CD4-positive, alpha-beta T cell treated with Interferon alpha-2 for 1 hour (primary cell): ENCODE measurements at places on chromosomes 5 and 9.
A peak's percentile ranks its signal among the peaks of the same experiment; 100 is the strongest.

- peak; percentile 79 for DNase-seq
These were observed 413 bp downstream of the JADE2 start for GRCh38 chr5:134525683-134526482.

DNA sequence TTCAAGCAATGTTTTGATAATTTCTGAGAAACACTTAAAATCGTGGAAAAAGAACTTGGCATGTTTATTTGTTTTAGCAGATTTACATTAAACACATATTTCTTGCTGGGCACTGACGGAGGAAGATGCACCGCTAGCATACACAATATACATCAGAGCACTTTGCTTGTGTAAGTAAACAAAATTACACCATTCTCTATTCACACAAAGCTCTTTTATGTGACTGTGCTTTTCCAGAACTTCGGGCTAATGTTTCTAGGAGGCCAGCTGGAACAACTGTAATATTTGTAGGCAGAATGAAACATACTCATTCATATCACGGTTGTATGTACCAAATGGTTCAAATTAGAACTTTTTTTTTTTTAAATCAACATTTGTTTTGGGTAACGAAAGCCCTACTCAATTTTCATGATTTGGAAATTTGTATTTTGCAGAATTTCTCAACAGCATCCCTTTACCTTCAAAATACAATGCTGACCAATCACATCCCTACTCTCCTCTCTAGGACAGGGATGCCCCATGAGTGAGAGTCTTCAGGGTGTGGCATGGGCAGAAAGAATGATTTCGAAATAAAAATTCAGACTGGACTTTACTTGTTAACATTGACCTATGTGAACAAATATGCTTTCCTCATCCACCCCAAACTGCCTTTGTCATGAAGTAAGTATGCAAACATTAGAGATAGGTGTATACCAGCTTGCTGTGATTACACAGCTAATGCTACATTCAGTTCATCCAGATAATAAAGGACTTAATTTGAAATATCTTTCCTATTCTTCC lies 425.1 kb downstream of the BNC2 start:
- no peak for DNase-seq

DNA sequence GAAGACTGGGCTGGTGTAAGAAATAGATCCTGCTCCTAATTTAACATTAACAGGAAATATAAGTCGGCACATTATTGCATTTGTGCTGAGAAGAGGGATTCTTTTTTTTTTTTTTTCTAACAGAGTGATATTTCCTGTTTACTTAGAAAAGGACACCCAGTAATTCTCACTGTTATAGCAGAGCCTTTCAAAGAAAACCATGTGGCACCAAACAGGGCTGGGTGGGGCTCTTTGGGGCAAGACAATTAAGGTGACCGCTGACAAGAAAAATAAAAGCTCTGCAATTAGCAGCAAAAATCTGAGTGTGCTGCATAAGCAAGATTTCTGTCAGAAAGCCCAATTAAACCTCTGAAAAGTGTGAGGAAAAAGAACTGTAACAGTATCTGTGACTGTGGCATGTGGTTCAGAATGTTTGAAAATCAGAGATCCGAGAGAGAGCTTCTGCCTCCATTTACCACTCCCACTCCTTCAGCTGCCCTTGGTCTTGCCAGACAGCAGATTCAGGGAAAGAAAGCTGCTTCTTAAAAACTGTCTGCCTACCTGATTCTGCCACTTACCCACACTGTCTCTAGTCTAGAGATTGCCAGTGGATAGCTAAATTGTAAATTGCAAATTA lies 77.1 kb upstream of the IQGAP2 start:
- DNase-seq, result peak; percentile 44

DNA sequence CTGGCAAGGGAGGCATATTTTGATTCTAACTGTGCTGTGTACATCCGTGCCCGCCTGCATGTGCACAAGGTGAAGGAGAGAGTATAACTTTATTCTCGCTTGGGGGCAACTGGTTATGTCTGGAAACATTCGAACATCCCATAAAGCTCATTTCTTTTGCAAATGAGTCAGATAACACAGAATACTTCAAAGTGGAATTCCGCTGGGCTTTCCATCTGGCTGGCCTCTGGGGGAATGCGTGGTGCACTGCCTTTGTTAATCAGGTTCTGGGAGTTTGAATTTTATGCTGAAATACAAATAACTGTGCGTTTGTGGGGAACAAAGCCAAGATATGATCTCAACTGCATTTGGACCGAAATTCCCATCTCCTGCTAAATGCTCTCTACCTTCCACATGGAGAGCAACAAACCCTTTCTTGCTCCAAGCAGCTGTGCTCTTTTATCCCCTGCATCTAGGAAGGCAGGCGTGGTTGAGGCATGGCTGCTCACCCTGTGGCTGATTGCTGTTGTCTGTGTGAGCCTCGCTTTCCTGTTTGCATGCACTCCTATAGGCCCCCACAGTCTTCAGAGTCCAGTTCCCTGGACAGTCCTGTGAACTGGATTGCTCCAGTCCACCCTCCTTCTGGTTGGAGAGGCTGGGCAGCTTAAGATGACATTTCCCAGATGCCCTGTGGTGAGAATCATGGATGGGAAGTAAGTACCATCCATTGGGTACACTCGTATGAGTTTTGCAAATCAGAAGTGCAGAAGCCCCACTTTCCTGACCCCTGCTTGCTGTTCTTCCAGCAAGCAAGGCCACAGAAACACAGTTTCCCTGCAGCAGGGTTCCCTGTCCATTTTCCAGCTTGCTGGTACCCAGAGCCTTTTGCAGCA lies 82.9 kb upstream of the ALDH1B1 start:
- no peak for DNase-seq

GRCh38 chr9:28502741-28503140 lies 929.5 kb upstream of the C9orf72 start:
- no peak for DNase-seq

- no peak for DNase-seq
These were observed 90.2 kb upstream of the SLC24A2 start for GRCh38 chr9:19879062-19879461.

DNA sequence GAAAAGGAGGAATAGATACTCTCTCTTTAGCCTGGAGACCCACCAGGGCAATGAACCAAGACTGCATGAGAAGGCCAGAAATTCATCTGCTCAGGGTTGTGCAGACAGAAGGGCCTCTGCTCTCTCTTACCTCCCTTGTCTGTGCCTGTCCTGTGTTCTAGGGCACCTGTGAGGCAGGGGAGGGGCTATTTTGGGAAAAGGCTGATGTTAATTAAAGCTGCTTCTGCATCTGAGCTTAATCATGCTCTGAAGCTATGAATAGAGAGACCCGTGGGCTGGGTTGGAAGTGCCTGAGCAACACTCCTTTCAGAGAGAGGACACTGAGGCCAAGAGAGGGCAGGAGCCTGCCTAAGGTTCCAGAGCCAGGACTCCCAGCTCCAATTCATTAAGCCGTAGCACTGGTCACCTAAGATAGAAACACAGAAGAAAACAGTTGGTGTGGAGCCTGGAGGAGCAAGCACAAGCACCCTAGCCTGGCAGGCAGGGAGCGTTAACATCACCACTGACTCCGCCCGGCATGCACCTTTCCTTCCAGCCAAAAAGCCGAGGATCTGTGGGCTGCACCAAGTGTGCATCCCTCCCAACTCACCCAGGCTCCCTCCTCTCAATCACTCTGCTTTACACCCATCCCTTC lies 31.4 kb upstream of the STING1 start:
- no peak for DNase-seq

DNA sequence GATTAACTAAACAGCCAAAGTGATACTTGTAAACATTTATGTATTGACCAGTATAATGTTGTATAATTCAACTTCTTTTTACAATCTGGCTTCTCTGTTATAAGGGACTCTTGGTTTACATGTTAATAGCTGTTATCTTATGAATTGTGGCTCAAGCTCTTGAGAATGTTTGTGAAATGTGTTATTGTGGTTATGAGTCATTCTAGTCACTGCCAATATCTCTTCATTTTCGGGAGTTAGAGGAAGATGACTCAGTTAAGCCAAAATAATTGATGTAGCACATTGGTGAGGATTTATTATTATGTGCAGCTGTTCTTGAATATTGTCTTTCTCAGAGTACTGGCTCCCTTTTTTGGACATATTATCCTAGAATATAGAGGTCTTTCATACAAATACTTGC lies 655.2 kb upstream of the RIOK2 start:
- DNase-seq, result no peak

- no peak for DNase-seq
These were observed 46.3 kb downstream of the ACO1 start for GRCh38 chr9:32430720-32431119.

- DNase-seq, result no peak
These were observed 368.3 kb downstream of the SPATA31D1 start for GRCh38 chr9:82356871-82357270.

DNA sequence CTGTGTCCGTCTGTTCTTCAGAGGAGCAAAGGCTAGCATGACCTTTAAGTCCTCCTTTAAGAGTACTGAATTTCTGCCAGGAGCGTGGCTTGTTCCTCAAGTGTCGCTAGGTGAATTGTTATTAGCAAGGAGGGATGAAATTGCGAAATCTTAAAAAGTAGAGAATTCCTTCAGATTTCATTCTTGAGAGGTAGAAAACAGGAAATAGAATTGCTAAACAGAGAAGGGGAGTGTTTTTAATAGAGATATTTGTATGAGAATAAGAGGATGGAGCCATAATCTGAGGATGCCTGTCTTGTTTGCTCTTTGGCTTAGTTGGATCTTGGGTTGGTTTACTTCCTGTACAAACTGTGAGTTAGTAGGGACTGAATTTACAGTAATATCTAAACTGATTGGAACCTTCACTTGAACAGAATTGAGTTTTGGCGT lies 39.2 kb downstream of the EXOSC2 start:
- DNase-seq, result no peak

GRCh38 chr5:170552621-170553115 lies 48.8 kb downstream of the KCNIP1 start:
- no peak for DNase-seq

DNA sequence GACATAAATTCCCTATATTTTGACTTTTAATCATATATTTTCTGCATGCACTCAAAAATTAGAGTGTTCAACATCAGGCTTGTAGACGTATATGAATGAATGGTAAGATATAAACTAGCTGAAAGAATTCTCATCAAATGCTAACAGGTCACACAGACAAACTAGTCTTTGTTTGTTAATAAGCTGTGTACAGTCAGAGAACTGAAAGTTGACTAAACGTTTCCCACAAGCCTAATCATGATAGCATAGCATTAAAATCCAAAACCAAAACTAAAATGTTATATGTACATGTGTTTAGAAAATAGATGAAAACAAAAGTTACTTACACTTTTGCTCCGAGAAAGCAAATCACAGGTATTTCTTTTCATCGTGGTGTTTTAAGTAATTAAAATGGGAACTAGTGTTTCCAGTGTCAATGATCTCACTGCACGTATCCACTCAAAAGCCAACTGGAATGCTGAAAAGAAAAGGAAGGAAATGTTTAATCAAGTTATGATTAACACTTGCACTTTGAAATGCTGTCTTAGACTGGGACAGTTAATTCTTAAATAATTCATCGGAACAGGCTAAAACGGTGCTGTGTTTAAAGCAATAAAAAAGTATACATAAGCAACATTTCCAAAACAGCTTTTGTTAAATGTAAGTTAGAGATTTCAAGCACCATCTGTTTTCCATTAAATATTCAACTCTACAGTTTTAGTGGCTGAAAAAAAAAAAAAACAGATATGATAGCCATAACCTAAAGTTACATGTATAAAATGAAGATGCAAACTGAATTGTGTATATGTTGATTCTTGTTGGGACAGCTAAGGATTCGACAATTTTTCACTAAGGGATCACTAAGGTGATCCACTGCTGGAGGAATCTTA lies 291.9 kb upstream of the PDE4D start:
- DNase-seq, result no peak

DNA sequence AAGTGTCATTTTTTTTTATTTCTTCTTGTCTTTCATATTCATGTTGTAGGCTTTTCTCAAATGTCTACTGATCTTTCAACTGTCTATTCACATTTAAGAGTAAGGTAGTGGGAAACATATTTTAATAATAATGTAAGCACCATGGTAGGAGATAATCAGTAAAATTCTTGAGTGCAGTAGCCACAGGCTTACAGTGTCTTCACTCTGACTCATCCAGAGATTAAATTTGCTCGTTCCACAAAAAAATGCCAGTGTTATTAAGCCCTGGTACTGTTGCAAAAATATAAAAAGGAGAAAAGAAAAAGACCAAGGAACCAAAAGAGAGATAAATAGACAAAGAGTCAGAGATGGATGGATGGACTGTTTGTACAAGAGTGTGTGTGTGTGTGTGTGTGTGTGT lies 43.0 kb downstream of the PARP8 start:
- DNase-seq, result no peak

DNA sequence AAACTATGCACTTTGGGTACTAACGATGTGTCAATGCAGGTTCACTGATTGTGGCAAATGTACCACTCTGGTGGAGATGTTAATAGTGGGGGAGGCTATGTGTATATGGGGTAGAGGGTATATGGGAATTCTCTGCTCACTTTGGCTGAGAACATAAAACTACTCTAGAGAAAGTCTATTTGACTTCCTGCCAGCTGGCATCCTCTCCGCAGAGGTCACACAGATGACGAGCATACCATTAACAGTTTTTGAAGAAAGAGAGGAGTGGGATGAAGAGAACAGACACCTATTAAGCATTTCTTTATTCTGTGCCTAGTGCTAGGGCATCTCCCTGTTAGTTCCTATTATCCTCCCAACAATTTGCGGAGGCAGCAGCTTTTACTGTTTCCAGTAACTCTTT lies 58.4 kb upstream of the TRIM32 start:
- DNase-seq, result no peak

- no peak for DNase-seq
These were observed 107.7 kb downstream of the SEMA6A start for GRCh38 chr5:116466727-116467464.

DNA sequence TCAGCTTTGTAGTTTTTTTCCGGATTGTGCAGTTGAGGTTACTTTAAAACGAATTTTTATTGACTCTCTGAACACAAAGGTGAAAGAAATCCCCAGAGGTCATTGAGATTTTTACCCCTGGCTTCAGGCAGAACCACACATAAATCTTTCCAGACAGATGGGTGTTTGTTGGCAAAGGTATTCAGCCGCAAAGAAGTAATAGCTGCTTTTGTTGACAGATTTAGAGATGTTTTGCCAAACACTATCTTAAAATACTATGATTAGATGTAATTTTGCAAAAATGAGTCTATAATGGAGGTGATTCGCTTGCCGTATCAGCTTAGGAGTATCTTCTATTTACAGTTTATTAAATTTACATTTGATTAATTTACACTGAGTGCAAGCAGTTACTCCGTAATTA lies 418.3 kb upstream of the CLINT1 start:
- no peak for DNase-seq

GRCh38 chr5:35281613-35282012 lies 51.3 kb upstream of the PRLR start:
- DNase-seq, result no peak

DNA sequence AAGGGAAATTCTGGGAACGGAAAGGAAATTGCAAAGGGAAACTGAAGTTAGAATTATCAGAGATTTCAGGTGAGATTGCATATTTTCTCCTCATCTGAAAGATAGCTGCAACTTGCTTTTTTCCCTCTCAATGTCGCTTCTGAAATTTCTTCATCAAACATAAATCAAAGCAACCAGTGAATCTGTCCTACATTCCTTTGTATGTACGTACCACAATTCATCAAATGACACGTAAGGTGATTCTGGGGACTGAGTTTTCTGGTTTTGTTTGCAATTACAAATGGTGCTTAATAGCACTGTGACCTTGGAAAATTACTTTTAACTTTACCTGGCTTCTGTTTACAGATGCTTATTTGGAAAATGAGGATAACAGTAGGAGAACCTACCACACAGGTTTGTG lies 21.9 kb upstream of the CNOT6 start:
- no peak for DNase-seq

GRCh38 chr9:7405924-7406604 lies 393.5 kb downstream of the DMAC1 start:
- no peak for DNase-seq

- no peak for DNase-seq
These were observed 131.4 kb upstream of the TRIM32 start for GRCh38 chr9:116555556-116556155.
